ENCODE measurements at places on chromosomes 6 and 20.

DNA sequence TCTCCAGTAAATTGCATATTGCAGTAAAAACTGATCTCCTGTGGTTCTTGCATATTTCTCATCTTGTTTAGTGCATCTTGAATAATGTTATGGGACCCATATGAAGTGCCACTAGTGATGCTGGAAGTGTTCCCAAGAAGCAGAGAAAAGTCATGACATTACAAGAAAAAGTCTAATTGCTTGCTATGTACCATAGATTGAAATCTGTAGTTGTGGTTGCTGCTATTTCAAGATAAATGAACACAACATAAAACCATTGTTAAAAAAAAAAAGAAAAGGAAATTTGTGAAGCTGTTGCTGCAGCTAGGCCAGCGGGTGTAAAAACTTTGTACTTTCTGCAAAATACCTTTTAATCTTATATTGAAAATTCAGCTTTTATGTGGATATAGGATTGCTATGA, 304.5 kb downstream of the PHF3 start:
- DNase-seq = no peak

GRCh38 chr20:13772529-13772928, 12.2 kb downstream of the ESF1 start:
- DNase-seq = no peak

GRCh38 chr6:167125410-167125809, 2.5 kb downstream of the CCR6 start:
- no peak for DNase-seq

DNA sequence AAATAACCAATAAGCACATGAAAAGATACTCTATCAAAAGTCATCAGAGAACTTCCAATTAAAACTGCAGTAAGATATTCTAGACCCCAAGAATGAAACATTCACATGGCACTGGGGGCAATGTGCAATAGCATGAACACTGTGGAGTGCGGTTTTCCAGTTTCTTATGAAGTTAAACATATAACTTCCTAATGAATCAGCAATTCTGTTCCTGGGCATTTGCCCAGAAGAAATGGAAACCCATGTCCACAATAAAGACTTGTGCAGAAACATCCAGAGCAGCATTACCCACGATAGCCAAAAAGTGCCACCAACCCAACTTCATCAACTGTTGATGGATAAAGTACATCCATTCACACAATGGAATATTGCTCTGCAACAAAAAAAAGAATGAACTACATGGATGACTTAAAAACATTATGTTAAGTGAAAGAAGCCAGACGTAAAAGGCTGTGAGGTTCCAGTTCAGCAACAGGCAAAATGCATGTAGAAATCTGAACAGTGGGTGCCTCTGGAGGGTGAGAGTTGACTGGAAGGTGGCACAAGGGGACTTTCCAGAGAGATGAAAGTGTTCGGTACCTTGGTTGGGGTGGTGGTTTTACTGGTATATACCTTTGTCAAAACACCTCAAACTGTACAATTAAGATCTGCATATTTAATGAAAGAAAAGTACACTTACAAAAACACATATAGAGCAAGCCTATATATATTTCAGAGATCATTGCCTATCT, 207.2 kb upstream of the ECI2 start:
- no peak for DNase-seq

DNA sequence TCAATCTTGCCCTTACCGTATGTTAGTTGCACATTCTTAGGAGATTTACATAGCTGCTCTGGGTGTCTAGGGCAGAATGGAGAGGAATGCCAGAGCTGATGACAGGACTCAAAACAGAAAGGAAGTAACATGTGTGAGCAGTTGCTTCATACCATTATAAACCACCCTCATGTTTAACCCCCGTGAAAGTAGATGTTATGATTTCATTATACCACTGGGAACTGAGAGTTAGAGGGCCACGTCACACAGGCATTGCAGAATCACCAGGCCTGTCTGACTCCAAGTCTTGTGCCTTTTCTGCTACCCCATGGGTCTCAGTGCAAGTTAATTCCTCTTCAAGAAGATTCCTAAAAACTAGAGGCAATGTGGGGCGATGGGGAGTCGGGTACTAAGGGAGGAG, 23.5 kb upstream of the SIM1 start:
- no peak for DNase-seq

DNA sequence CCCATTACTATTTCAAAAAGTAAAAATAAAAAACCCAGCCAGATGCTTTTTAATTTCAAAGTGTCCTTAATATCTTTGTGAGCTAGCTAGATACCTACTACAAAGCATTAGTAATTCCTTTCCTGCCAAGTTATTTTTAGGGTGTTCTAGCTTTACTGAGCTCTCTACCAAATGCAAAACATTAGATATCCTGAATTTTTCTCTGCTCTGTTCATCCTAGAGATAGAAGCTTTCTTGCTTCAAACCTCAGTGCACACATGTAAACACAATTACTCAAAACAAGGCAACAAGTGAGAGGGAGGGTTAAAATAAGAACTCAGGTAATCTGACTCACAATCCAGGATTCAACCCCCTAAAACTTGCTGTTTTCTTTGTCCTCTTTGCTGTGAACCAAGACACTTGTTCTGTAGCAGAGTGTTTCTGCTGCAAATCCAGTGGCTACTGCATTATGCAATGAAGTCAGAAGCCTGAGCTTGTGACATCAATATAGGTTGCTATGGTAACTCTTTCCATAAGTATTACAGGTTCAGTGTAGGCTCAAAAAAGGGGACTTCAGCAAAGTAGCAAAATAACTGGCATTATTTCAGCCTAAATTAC, 72.6 kb upstream of the STXBP5 start:
- DNase-seq = no peak

GRCh38 chr20:15609921-15610320, 963.3 kb downstream of the KIF16B start:
- DNase-seq = no peak
